WTC11 (cell line): ENCODE measurements at places on chromosomes 12 and 14.

DNA sequence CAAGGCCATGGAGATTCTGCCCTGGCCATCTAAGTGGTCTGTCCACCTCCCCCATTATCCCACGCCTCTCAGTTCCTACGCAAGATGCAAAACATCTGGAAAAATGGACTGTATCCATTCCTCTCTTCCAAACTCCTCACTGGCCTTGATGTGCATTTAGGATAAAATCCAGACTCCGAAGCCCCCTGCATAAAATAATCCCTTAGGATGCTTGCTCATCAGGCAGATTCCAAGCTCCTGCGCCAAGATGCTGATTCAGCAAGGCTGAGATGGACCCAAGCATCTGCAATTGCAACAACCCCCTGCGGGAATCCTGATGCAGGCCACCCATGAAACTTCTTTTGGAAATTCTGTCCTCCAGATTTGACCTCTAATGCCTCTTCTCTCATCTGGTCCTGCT lies 81.6 kb downstream of the SPRING1 start:
- DNase-seq: no peak

GRCh38 chr12:50192908-50193307 lies 25.7 kb upstream of the CERS5 start:
- no peak for DNase-seq

GRCh38 chr14:104567957-104568225 lies 11.7 kb upstream of the C14orf180 start:
- DNase-seq: no peak

- DNase-seq: no peak
Observed at GRCh38 chr12:111121840-111122239, 201.5 kb upstream of the MYL2 start.

DNA sequence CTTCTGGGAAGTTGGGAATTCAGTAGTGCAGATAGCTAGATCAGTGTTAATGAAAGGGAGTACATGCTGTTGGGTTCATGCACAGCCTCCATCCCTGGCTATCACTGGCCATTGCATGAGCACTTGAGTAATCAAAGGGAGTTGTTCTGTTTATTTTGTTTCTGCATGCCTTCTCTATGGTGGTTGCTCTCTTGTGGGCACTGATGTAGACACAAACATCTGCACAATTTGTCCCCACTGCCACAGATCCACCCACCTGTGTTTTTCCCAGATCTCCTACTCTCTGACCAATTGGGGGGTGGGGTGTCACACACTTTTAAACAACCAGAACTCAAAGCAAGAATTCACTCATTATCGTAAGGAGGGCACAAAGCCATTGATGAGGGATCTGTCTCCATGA lies 89.7 kb upstream of the DHRS4 start:
- no peak for DNase-seq

DNA sequence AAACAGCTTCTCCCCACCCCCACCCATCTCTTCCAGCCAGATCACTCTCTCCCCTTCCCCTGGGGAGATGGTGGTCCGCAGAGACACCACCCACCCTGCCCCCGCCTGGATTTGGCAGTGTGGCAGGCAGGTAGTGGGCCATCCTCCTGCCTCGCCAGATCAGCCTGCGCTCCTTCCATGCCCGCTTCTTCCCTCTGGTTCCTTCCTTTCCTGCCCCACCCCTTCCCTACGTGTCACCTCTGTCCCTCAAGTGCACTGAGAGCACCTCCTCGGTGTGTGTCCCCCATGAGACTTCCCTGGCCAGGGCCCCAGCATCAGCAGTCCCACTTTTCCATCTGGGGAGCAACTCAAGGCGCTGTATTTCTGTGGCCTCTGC lies 632 bp downstream of the NYNRIN start:
- DNase-seq: no peak

- DNase-seq: no peak
Observed at GRCh38 chr12:24229031-24229700, 279.7 kb upstream of the SOX5 start.

DNA sequence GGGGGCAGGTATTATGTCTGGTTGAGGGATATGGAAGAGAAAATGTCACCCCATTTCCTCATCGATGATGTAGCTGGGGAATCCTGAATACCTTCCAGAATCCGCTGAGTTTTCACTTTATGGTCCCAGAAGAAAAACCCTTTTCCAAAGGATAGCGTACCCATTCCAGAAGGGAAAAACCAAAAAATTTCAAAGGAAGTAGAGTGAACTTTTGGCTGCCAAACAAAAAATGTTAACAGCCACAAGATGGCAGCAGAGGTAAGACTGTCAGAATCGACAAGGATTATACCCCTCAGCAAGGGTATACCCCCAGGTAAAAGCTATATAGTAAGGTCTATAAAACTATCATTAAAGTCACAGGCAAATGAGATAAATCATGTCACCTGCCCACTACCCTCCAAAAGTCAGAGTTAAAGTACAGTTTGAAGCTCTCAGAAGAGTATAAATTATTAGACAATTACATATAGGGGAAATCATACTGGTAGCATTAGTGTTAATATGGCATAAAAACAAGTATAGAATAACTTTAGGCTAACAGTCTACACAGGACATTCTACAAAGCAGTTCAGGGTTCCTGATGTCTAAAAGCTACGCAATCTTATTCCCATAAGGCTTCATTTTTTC lies 18.0 kb downstream of the ACIN1 start:
- DNase-seq: no peak

DNA sequence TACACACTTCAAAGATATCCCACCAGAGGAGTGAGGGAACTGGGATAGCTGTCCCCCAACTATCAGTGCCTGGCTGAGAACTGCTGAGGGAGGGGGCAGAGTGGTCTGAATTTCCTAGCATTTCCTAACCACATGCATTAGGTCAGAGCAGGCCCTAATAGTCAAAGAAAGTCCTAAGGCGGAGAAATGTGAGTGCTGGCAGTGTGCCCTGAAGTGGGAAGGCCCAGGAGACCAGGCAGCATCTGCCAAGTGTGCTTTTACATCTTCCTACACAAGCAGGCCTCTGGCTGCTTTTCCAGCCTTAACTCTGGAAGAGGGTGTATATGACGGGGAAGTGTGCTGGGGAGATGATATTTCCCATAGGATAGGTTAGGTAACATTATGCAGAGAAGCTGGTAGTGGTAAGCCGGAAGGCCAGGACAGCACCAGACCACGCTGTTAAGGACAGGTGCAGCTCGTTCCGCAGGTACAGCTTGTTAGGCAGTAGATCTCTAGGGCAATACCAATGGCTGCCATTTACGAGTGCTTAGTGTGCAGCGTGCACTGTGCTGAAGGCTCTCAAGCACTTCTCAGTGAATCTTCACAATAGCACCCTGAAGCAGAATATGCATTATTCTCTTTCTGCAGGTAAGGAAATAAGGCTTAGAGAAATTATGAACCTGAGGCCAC lies 9.1 kb upstream of the CCDC198 start:
- DNase-seq: no peak

DNA sequence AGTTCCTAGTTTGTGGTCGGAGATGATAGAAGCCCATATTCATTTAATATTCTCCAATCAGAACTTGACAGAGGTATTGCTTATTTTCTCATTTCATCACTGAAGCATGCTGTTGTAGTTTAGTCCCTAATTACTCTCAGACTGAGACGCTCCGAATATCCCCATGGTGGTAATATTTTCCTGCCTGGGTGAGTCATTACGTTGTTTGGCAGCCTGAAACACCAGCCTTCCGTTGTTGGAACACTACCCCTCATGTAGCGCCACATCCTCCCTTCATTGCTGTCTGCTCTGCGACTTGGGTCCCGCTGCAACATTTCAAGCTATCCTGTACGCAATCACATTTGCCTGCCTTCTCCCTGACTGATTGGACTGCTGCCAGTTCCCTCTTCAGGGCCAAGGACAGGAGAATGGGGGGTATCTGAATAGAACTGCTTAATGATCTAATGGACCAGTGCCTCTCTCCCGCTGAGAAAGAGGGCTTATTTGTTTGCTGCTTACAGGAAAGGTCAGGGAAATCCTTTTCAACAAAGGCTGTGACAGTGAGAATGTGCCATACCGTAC lies 369.1 kb downstream of the NPAS3 start:
- no peak for DNase-seq

GRCh38 chr12:7146906-7147305 lies 16.7 kb downstream of the CLSTN3 start:
- no peak for DNase-seq

- no peak for DNase-seq
Observed at GRCh38 chr14:55889124-55889523, 229.1 kb upstream of the PELI2 start.
